T-cell (primary cell): ENCODE measurements at places on chromosomes 2 and 18.

GRCh38 chr2:30236591-30237238 lies 5.4 kb downstream of the LBH start:
- no peaks in the 10 kb centered on the region for H3K27me3 ChIP-seq
- no peak for DNase-seq
- peak overlapping the region; percentile 55 for H3K4me3 ChIP-seq

DNA sequence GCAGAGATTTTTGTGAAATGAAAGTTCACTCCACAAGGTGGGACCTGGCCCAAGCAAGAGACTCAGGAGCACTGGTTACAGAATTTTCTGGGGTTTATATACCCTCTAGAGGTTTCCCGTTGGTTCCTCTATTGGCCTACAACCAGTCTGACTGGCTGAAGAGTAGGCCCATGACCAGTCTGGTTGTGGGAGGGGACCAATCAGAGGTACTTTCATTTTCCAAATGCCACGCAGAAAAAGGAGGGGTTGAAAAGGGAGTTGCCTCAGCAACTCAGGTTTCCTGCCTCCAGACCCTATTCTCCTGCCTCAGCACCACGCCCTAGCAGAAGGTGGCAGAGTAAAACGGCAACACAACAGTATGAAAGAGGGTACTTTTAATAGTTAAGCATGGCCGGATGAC lies 98.4 kb downstream of the COLEC12 start:
- H3K36me3 ChIP-seq, result no peaks in the 10 kb centered on the region
- H3K4me3 ChIP-seq, result no peak overlapping the region
- H3K27me3 ChIP-seq, result no peaks in the 10 kb centered on the region
- no peak for DNase-seq

DNA sequence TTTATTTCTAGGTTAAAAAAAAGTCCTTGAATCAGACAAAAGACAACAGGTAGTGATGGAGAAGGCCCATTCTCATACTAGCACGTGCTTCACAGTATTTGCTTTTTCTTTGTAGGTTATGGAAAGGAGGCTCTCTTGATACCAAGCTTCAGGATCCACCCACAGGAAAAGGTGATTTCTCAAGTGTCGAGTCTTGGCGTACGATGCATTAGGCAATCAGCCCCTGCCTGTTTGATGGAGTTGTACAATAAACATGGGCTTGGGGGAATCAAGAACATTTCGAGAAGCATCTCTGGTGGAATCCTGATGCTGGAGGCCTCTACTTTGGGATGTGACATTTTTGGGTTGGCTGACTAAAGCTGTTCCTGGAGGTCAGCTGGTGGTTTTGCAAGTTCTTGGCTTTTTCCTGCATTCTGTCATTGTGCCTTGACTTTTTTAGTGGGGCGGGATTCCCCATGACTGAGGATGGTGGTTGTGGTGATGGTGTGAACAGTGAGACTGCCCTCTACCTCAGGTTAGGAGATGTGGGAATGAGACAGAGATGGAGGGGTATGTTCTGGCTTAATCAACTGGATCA lies 231.5 kb upstream of the SPRED2 start:
- DNase-seq, result no peak
- peaks cover 23% of the 10 kb centered on the region for H3K27me3 ChIP-seq
- H3K4me3 ChIP-seq, result no peak overlapping the region
- H3K36me3 ChIP-seq, result no peaks in the 10 kb centered on the region
- no peaks in the 10 kb centered on the region for H3K4me1 ChIP-seq
- H3K27ac ChIP-seq, result no peak overlapping the region

DNA sequence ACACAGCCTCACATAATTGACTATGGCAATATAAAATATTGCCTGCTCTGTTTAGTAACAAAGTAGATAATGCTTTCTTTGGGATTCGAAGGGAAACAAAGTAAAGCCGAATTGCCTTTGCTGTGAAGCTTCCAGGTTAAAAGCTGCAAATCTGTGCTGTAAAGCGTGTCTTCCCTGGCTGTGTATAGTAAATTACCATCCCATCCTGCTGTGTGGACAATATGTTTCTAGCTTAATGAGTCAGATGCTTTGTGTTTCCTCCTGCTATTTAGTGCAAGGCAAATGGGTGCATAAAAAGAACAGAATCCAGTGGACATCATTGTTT lies 265.1 kb downstream of the SOCS6 start:
- H3K27ac ChIP-seq, result peak overlapping the region; percentile 43
- H3K27me3 ChIP-seq, result no peaks in the 10 kb centered on the region
- no peak for DNase-seq
- H3K4me1 ChIP-seq, result no peaks in the 10 kb centered on the region
- H3K36me3 ChIP-seq, result no peaks in the 10 kb centered on the region
- no peak overlapping the region for H3K4me3 ChIP-seq

DNA sequence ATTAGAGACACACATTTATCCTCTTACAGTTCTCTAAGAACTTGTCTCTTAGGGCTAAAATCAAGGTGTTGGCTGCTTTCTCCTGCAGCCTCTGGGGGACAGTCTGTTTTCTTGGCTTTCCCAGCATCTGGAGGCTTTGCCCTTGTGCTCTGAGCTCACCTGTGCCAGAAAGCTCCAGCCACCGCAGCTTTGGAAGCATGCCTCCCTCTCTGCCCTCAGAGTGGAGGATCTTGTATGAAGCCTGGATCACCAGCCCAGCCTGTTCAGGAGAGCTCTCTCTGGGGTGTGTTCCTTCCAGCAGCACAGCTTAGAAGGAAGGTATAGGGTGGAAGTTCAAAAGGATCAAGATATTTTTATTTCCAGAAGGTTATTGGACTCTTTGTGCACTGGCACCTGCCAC lies 53.1 kb upstream of the TPO start:
- H3K4me1 ChIP-seq, result no peaks in the 10 kb centered on the region
- H3K27ac ChIP-seq, result no peak overlapping the region
- no peak for DNase-seq
- H3K36me3 ChIP-seq, result no peaks in the 10 kb centered on the region
- no peaks in the 10 kb centered on the region for H3K27me3 ChIP-seq

DNA sequence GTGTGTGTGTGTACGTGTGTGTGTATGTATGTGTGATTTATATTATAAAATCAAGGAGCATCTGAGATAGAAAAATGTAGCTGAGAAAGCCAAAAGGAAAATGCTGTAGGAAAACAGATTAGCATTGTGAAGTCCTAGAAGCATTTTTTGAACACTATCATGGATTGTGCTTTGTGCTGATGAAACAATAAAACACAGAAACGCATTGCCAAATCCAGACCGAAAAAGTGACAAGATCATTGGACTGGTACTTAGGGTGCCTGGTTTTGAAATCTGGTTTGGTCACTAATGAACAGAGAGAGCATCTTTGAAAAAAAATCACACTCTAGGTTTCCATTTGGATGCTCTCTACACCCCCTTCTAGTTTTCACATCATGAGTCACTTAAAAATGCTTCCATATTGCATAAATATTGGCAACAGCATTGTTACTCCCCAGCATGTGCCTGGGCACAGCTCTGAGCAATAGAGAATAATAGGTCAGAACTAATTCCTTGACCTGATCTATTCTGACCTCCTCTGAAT lies 214.6 kb upstream of the LRRTM1 start:
- H3K4me3 ChIP-seq, result no peak overlapping the region
- no peak overlapping the region for H3K27ac ChIP-seq
- no peak for DNase-seq

- no peak for DNase-seq
- H3K27ac ChIP-seq, result no peak overlapping the region
- peaks cover 4% of the 10 kb centered on the region for H3K27me3 ChIP-seq
These were observed 15.9 kb downstream of the SCG2 start for GRCh38 chr2:223586261-223586660.

- H3K27ac ChIP-seq, result no peak overlapping the region
- DNase-seq, result no peak
- H3K4me3 ChIP-seq, result no peak overlapping the region
- no peaks in the 10 kb centered on the region for H3K36me3 ChIP-seq
These were observed 311.7 kb upstream of the PKDCC start for GRCh38 chr2:41736105-41736567.

DNA sequence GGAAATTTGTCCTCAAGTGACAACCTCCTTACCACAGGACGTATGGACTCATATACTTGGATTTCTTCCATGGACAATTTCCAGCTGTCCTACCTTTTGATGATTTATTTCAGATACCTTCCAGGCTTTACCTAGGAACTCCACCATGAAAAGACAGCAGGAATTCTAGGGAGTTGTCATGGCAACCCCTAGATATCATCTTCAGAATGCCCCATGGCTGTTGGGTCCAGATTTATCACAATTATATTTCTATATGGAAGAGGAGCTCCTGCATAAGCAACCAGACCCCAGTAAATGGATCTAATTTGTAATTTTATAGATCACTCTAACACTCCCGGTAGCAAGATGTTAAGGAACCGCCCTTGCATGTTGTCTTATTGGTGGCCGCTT lies 102.3 kb upstream of the ZNF521 start:
- H3K4me1 ChIP-seq, result no peaks in the 10 kb centered on the region
- no peaks in the 10 kb centered on the region for H3K36me3 ChIP-seq
- H3K4me3 ChIP-seq, result no peak overlapping the region

GRCh38 chr2:29729401-29729800 lies 192.0 kb downstream of the ALK start:
- no peaks in the 10 kb centered on the region for H3K36me3 ChIP-seq
- no peak overlapping the region for H3K27ac ChIP-seq
- H3K27me3 ChIP-seq, result peaks cover 7% of the 10 kb centered on the region
- no peaks in the 10 kb centered on the region for H3K4me1 ChIP-seq
- no peak overlapping the region for H3K4me3 ChIP-seq

- no peak overlapping the region for H3K4me3 ChIP-seq
- H3K27me3 ChIP-seq, result no peaks in the 10 kb centered on the region
- no peak for DNase-seq
- H3K4me1 ChIP-seq, result no peaks in the 10 kb centered on the region
These were observed 929.9 kb upstream of the FANCL start for GRCh38 chr2:59171019-59171418.

DNA sequence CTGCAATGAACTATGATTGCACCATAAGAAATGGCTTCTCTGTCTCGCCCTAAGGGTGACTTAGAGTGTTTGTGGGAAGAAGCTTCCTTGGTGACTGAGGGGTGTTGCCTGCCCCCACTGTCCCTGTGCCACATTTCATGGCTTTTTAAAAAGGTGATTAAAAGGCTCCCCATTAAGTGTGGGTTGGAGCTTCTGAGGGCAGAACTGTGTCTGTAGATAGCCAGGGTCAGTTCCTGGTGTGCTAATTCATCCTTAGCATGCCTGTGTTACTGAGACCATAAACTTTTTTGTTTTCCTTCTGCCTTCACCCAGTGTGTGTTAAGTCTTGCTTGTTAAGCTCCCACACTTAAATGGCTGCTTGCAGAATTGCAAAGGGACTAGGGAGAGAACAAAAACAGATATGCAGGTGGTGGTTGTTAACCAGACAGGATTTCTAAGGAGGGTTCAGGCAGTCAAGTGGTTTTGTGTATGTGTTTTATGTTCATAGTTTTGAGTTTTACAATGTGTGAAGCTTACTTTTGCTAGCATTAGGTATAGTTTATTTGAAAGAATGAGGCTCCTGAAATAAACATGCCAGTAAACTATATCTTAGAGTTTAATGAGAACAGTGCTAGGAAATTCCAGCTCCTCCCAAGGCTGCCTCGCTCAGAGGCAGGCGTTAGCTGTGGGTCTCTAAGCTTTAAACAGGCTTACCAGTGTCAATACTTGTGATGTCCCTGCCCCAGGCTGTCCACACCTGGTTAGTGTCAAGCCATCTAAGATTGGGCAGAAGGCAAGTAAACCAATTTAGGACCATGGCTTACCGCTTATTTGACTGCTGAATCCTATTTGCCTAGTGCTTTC lies 14.5 kb downstream of the CERS6 start:
- H3K4me3 ChIP-seq, result peak overlapping the region; percentile 18
- H3K4me1 ChIP-seq, result peaks cover 12% of the 10 kb centered on the region
- H3K27me3 ChIP-seq, result no peaks in the 10 kb centered on the region
- DNase-seq, result no peak

DNA sequence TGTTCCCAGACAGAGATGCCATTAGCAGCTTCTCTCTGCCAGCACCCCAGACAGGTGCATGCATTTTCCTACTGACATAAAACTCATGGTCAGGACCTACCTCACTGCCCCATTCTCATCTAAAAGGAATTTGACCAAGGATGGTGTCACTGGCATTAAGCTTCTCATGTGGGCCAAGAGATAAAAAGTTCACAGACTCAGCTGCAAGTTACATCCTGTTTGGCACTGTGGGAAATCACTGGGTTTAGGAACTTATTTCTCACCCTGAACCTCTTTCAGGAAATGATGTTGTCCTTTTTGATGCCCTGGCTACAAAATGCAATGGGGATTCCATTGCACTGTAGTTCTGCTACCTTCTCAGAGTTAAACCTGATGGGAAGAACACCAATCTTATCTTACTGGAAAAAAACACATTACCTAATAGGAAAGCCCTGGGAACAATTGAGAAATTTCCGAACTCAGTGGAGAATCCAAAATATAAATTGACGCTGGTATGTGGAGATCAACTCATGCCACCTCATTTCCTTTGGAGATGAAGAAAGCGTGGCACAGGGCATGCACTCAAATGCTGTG lies 252.1 kb upstream of the COPS8 start:
- H3K4me3 ChIP-seq, result no peak overlapping the region
- no peaks in the 10 kb centered on the region for H3K36me3 ChIP-seq
- no peak overlapping the region for H3K27ac ChIP-seq
- no peak for DNase-seq
- H3K27me3 ChIP-seq, result no peaks in the 10 kb centered on the region

DNA sequence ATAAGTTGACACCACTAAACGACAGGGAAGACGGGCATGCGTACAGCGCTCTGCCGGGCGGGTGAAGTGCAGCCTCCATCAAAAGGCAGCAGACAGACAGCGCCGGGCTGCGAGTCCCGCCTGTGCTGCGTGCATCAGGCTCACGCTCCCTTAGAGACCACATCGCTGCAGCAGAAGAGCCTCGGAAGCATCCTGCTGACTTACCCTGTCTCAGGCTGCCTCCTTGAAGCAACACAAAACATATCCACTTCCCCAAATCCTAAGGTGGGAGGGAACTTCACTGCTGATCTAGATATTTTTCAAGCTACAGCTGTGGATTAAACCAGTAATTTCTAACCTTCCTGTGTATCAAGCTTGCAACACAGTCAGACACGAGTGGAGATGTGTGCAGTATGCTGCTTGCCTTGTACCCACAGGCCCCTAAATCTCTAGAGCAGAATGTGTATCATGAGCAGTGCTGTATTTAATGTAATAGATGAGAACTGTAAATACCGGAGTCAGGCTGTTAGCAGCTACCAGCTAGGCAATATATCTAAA lies 6.4 kb downstream of the MYT1L start:
- H3K36me3 ChIP-seq, result no peaks in the 10 kb centered on the region
- no peaks in the 10 kb centered on the region for H3K27me3 ChIP-seq
- H3K4me1 ChIP-seq, result no peaks in the 10 kb centered on the region
- DNase-seq, result no peak

- no peak overlapping the region for H3K27ac ChIP-seq
- no peaks in the 10 kb centered on the region for H3K4me1 ChIP-seq
- no peak overlapping the region for H3K4me3 ChIP-seq
- peaks cover 32% of the 10 kb centered on the region for H3K36me3 ChIP-seq
These were observed 39.5 kb downstream of the SFT2D3 start for GRCh38 chr2:127740665-127741288.
